Tongue (tissue), 3 donors: ENCODE measurements at places on chromosomes 4 and X. TPM values are rescaled to one million over a fixed set of nuclear protein-coding genes. Genes with fewer than 3 reads are reported as not detected.
A peak's percentile ranks its signal among the peaks of the same experiment; 100 is the strongest.

DNA sequence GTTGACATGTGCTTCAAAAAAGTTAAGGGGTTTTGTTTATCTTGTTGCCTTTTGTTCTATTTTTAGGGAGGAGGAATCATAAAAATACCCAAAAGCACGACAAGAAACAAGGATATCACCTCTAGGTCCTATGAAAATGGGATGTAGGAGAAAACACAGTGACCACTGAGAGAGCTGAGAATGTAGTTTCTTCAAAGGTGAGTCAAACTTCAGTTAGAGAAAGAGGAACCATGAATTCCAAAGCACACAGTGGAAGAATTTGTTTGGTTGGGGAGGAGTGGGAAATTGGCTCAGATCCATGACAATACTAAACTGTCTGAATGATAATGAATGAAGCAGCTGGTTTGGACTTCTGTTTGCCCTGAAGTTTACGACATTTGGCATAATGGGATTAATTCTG lies 19.1 kb upstream of the FRYL start:
- DNase-seq, result no peak

DNA sequence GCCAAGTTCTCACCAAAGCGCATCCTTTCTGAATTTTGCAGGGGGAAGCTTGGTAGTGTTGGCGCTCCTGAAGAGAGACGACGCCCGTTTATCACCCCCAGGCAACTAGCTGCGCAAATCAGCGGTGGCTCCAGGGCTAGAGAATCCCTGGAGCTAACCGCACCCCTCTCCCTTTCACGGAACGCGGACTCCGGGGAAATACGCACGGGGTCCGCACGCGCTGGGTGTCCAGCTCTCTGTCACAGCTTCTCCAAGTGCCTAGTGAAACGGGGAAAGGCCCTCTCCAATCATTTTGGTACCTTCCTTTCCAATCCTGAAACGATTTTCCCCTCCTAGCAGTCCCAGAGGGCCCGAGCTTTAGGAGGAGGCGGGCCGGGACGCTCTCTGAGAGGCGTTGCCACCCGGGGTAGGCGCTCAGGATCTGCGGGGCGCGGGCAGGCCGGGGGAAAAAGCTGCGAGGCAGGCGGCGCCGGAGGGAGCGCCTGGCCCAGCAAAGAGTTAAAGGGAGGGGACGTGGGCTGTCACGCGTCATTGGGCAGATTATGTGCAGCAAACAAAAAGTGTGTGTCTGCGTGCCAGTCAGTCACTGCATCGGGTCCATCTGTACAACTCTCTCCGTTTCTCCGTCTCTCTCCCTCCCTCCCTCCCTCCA lies at the start of gene PRDM8:
PRDM8 (plus strand) TSS at position 582 of the 652 bp plus-strand sequence. CDS start 2,578 bp downstream, outside the sequence.
- DNase-seq, result peak; percentile 46

GRCh38 chrX:96027407-96027806 lies 657.2 kb upstream of the DIAPH2 start:
- peak; percentile 70 for DNase-seq

DNA sequence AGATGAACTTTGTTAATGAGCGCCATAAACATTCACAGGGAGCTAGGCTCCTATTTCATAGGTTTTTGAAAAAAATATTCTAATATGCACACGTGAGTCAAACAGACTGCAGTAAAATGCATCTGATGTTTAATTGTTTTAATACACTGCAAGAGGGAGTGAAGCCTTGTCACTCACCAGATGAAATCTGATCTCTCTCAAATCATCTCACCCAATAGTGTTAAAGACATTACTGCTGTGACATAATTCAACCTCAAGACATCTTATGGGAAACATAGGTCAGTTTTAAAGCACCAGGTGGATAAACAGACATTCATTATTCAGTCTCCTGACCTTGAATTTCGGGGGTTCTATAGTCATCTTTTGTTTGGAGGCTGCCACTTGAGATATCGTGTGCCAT lies 148.3 kb downstream of the MAML3 start:
- DNase-seq, result peak; percentile 45

DNA sequence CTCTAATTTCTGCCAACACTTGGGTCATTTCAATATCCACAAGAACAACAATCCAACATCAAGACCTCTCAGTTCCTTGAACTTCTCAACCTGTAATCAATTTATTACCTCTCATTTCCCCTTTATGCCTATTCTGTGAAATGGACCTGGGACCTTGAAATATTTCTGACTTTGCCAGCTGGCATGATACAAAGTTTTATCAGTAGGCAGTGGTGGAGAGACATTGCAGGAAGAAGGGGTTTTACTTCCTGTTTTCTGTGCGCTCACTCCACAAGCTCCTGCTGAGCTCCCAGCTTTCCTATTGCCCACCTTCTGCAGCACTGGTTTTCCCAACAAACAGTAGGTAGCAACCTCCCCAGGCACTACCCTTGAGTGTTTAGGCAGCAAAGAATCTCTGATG lies 3.5 kb upstream of the ARHGEF6 start:
- no peak for DNase-seq

DNA sequence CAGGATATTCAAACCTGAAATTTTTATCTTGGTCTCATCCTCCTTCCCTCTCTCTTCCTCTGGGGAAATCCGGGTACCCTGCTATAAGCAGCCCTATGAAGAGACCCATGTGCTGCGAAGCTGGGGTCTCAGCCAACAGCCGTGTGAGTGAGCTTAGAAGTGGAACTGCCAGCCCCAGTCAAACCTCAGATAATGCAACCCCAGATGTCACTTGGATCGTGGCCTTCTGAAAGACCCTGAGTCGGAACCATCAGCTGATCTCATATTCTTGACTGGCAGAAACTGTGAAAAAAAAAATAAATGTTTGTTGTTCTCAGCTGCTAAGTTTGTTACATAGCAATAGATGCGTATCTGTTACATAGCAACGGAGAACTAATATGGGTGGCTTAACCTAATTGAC lies 198.1 kb upstream of the NPY2R start:
- no peak for DNase-seq

DNA sequence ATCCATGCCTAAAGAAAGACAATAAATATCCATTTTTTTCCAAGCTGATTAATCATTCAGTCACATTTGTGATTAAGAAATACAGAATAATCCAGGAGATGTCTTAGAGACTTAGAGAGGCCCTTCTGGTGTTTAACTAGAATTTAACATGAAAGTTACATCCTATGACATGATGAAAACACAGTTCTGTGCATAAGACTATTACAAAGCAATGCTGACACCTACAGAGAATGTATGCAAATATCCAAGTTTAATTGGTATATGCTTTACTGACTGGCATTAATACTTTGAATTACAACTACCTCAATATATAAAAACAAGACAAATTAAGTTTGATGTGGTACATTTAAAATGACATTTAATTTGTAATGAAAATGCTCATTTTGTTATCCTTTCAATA lies 17.8 kb upstream of the TLL1 start:
- peak; percentile 15 for DNase-seq

DNA sequence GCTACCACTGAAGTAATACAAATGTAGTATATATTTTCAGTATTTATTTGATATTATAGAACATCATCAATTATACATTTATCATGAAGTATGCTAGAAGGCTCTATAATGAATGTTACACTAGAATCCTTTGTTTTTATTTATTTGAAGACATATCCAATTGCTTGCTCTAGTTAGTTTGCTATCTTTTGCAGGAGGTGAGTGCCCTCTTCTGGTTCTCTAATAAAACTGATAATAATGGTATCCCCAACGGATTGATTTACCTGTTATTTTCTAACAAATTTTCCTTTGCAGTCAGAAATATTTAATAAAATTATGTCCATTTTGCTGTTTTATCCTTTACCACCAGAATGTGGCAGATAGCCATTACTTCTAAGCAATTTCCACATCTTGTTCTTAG lies 274.3 kb upstream of the TACR3 start:
- peak; percentile 3 for DNase-seq

DNA sequence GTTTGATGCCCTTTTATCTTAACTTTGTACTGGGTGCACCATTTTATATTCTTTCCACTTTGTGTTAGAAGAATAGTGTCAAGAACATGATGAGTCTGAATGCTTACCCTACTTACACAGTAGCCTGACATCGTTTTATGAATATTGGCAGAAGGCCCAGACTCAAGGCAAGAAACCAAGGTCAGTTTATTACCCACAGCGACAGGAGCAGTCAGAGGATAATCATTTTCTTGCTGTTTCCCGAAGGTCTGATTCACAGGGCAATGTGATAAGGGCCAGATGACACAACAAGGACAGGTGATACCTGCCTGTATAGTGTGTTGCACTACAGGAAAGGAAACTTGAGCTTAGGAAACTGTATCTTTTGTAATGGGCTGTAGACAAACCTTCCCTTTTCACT lies 417.4 kb downstream of the SPOCK3 start:
- DNase-seq, result peak; percentile 9

- DNase-seq, result no peak
These were observed 814 bp upstream of the RBM47 start for GRCh38 chr4:40630335-40631021.

DNA sequence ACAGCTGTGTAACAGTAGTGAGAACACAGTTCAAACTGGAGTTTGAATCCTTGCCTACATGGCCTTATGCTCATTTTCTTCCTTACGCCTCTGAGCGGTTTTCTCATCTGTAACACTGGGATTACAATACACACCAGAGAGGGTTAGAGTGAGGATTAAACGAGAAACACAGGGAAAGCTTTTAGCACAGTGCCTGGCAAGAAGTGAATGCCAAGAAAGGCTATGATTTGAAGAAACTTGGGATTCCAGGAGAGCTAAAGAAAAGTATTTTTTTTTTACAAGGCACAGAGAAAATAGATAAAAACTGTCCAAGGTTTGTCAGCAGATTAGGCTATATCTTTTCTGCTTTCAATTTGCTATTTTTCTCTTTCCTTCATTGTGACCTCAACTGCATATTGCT lies 246.4 kb downstream of the FBXW7 start:
- no peak for DNase-seq

DNA sequence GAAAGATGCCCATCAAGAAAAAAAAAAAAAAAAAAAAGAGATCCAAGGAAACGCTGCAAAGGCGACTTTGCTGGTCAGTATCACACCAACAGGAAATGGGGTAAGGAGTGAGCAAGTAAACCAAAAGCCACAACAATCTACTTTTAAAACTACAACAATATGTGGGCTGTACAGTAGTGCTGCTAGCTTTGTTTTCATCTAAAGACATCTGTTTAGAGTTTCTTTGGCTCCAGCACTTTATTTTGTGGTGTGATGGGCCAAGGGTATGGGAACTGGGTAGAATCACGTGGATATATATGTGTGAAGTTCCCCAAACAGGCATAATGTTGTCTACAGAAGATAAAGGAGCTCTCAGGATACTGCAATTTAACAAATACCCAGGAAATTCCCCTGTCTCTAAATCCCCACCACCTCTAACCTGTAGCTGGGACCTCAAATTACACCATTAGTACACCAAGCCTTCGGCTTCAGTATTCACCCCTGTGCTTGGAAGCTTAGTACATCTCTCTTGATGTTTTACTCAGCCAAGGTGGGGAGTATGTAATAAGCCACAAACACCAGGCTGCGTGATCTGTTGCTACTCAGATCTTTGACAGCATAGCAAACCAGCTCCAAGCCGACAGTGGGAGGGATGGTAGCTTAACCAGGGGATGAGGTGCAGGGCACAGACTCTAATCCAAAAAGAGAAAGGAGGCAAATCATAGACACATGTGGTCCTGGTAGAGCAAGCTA lies 207.9 kb downstream of the HS6ST2 start:
- peak; percentile 57 for DNase-seq

GRCh38 chr4:95142932-95143331 lies 385.2 kb downstream of the BMPR1B start:
- peak; percentile 13 for DNase-seq

DNA sequence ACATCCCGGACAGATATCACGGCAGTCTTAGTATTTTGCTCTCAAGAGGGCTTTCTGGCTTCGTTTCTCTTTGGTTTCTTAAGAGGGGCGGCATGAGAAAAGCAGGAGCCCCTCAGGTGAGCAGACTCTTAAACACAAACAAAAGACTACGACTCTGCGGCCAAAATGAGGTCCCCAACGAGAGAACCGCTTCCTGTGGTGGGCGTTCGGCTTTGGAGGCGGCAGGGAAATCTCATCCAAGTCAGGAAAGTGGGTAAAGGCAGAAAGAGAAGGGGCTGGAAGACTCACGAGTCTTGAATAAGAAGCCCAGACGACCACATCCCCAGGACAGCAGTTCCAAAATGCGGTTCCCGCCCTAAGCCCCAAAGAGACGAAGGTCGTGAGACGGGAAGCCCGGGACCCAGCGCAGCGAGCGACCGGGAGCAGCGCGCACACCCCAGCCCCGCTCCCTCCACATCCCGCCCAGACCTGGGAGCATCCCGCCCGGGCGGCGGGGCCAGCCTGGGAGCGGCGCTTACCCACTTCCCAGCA lies 409 bp downstream of the UGDH start:
- no peak for DNase-seq

GRCh38 chr4:2321279-2322196 lies 59.6 kb upstream of the MXD4 start:
- no peak for DNase-seq

DNA sequence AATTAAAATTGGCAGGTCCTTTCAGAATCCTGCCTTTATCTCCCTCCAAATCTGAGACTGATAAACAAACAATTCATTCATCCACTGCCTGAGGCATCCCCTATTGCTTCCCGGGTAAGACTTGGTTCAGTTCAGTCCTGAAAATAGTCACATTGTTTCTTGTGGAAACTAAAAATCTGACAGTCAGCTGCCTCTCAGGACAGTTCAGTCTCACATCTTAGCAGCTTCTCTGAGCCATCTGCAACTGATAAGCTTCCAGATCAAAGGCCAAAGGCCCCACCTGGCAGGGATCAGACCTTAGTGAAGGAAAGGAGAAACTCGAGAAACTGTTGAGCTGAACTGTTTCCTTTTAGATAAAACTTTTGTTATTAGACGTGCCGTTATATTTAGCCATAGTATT lies 264.5 kb downstream of the IL15 start:
- DNase-seq, result no peak

The PPP4R3C gene
- not detected for total RNA-seq

The ASB9 gene
- 4.0 TPM for total RNA-seq

The MAGEB1 gene
- not detected for total RNA-seq

The GUCY1B1 gene
- total RNA-seq, result 26.6 TPM

The XKRX gene
- total RNA-seq, result 1.0 TPM

The F8A1 gene
- total RNA-seq, result 2.6 TPM

The FRG2 gene
- not detected for total RNA-seq
